Glomerular endothelial cell (primary cell): ENCODE measurements at places on chromosomes 12 and 14. TPM values are rescaled to one million over a fixed set of nuclear protein-coding genes. Genes with fewer than 3 reads are reported as not detected.

Gene KRT74
- not detected in 2 replicates for total RNA-seq

Gene BCL2L14
- not detected in 2 replicates for total RNA-seq

GRCh38 chr14:77682158-77682553 is 25.7 kb downstream of the ALKBH1 start:
- no peak for DNase-seq

DNA sequence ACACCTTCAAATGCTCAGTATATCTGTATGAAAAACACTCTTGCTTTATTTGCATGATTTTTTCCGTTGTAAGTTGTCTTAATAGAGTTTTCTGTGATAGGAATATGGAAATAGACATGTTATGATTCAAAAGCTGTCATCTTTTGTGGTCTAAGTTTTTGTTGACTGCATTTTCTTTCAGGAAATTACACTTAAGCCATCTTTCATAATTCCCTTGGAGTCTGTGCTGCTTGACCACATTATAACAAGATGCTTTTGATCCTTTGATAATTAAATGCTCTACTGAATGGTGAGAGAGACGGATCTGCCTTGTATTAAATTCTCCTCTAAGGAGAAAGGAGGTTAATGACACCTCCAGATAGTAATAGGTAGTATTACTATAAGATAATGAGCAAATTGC is 272.8 kb upstream of the DAAM1 start:
- DNase-seq: no peak

DNA sequence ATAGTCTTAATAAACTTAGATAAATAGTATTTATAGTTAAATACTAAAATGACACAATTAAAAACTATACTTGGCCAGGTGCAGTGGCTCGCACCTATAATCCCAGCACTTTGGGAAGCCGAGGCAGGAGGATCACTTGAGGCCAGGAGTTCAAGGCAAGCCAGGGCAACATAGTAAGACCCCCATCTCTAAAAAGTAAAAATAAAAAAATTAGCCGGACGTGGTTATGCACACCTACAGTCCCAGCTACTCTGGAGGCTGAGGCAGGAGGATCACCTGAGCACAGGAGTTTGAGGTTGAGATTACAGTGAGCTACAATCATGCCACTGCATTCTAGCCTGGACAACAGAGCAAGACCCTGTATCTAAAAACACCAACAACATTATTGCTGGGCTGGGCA is 16.0 kb downstream of the CINP start:
- DNase-seq: no peak

DNA sequence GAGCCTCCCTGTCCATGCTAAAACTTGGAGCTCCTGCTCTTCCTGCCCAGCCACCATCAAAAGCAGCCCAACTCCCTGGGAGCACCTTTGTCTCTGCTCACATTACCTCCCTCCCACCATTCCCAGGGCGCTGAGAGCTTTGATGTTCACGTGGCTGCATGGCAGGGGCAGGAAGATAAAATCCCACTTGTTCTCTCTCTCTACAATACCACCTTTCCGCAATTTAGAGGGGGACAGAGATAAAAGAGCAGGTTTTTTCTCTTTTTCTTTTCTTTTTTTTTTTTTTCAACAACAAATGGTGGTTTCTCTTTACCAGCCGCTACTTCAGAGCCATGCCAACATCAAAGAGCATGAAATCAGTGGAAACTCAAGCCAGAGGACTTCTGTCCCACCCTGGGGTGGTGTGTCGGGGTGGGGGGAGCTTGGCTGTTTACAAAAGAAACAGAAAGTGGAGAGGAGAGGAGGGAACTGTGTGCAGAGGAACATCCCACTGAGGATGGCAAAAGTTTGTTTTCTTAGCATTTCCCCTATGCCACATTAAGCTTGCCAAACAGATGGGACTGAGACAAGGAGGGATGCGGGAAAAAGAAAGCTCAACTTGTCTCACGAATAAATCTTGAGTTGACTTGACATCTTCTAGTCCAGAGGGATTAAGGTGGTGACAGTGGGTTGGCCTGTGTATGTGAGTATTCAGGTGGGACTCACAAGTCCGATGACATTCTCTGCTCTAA is 103.7 kb upstream of the NUDT4 start:
- DNase-seq: no peak

DNA sequence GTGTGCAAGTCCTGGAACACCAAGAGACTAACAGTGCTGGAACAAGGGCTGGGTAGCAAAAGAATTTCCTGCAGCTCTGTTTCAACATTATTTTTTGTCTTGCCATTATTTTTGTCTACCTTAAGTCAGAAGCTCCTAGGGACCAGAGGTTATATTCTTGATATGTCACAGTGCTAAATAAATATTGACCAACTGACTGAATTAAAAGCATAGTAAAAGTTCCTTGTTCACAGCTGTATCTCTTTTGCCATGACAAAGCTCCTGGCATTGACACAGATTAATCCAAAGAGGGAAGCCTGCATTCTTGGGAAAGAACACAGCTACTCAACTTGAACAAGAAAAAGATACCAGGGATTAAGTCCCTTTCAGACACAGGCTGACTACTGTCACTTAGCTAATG is 136.5 kb downstream of the SPTSSA start:
- DNase-seq: no peak
